Effector CD8-positive, alpha-beta T cell (primary cell): ENCODE measurements at places on chromosomes 1 and 21.

- no peak for DNase-seq
Observed at GRCh38 chr1:93625582-93626327, 55.9 kb downstream of the BCAR3 start.

GRCh38 chr1:149986486-149987296 lies 23.8 kb downstream of the OTUD7B start:
- no peak for DNase-seq

DNA sequence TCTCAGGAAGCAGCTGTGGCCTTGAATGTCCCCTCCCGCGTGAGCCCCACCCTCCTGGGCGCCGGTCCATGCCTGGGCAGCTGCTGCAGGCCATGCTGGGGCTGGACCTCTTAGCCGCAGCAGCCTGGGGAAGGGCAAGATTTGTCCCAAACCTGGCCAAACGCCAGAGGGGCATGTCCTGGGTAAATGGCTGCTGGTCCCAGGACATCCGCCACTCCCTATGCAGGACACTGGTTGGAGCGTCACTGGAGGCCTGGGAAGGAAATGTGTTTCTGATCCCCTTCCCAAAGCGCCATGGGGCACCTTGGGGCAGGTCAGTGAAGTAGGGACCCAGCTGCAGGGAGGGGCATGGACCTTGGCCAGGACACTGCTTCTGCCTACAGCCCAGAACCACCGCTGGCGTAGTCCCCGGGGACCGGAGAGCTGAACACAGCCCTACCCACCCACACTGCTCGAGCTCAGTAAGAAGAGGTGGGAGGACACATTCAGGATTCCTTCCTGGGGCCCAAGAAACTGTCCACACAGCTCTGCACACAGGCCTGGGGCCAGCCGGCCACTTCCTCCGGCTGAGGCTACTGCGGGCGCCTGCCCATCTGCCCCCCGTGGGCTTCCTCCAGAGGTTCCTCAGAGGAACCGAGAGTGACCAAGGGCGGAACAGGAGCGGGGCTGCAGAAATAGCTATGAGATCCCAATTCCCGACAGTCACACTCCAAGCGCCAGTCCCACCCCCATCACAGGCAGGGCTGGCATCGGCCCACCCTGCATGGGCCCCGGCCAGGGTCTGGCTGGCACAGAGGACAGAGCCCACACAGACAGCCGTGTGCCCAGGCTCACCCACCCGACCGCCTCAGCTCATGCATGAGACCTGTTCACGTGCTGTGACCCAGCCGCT lies 10.8 kb upstream of the PLEKHG5 start:
- no peak for DNase-seq

DNA sequence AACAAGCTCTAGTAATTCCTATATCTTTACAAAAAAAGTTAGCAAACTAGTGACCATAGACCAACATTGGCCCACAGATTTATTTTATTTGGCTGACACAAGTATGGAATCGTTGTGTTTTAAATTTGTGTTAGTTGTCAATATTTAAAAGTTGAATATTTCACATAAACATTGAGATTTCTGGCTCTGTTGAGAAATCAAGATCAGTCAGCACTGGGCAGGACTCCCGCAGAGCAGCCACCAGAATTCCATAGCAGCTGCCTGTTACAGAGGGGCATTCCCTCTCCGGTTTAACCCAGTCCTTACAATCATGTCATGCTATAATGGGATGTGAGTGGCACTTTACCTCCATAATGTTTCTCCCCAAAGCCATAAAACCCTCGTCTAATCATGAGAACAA lies 79.2 kb upstream of the NRIP1 start:
- no peak for DNase-seq

DNA sequence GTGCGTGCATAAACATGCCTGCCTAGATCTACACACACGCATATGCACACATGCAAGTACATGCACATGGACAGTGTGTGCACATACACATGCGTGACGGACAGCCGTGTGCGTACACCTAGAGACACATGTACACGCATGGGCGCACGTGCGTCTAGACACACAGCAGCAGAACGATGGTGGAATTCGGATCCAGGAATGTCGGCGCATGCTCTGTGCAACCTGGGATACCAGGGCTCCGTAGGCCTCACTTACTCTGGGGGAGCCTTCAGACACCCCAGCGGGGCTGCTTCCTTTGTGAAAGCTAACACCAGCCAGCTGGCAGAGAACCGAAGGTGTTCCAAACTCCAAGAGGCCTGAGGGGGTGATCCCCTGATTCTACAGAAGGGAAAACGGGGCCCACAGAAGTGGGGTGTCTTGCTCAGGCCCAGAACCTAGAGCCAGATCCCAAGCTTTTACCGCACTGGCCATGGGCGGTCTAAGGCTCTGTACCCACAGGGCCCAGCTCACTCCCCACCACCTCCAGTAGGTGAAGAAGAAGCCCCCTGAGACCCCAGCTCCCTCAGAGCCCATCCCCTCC lies 27.4 kb upstream of the ARHGEF16 start:
- no peak for DNase-seq

GRCh38 chr1:248839168-248839555 lies 1.1 kb downstream of the ZNF672 start:
- no peak for DNase-seq

DNA sequence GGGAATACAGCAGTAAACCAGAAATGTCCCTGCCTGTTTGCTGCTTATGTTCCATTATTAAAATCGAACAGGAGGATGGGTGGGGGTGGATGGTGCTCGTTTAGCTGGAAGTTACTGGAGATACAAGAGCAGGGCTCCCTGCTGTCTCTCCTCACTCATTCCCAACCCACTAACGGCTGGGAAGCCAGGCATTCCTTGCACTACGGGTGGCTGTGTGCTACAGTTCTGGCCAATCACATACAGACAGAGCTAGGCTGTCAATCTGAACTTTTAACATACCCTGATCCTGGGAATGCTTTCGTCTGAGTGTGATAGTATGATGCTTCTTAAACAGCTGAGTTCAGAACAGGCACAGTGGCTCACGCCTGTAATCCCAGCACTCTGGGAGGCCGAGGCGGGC lies 7.0 kb downstream of the SIPA1L2 start:
- no peak for DNase-seq

DNA sequence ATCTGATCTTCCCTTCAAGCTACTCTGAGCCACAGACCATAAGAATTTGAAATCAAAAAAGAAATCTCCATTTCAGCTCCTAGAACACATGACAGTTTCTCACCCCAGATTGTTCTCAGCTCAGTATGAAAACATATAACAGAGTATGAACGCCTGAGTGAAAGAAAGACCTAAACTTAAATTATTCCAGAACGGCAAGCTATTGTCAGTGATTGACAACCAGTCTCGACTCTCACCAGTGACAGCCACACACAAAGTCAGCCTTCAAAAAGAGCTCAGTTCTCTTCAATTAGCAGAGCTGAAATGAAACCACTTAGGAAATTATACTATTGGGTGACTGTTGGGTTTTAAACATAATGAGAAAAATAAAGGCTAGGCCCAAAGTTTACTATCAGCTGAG lies 312.8 kb downstream of the OMA1 start:
- no peak for DNase-seq

- no peak for DNase-seq
Observed at GRCh38 chr1:17277511-17278159, 28.7 kb downstream of the PADI3 start.

GRCh38 chr1:97412737-97413136 lies 508.1 kb downstream of the DPYD start:
- no peak for DNase-seq

GRCh38 chr1:9823693-9823942 lies 147 bp downstream of the CLSTN1 start:
- DNase-seq: no peak

DNA sequence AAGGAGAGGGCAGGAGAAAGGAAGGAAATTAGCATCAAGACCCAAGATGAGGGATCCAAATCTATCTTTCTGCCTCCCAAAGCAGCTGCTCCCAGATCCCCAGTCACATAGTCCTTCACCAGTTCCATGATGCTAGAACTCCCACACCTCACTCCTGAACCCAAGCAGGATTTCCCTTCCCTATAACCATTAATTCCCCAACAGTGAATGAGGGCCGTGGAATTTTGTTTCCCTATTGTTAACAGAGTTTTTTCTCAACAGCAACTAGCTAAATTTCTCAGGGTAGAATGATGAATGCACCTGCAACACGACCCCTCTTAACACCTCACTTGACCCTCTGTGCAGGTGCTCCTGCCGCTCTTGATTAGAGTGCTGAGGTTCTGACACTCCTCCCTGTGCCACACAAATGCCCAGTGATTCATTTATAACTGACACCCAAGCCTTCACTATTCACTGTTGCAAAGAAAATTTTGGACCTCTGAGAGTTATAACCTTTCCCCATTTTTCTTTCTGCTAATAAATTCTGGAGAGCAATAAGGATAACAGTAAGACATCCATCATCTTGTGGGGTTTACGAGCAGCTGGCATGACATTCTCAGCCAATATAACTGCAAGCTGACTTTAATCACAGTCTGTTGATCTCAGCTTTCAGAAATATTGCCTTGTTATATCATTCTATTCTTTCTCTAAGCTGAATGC lies 25.4 kb upstream of the NPL start:
- DNase-seq: no peak

GRCh38 chr1:212949771-212950170 lies 570 bp upstream of the VASH2 start:
- no peak for DNase-seq

DNA sequence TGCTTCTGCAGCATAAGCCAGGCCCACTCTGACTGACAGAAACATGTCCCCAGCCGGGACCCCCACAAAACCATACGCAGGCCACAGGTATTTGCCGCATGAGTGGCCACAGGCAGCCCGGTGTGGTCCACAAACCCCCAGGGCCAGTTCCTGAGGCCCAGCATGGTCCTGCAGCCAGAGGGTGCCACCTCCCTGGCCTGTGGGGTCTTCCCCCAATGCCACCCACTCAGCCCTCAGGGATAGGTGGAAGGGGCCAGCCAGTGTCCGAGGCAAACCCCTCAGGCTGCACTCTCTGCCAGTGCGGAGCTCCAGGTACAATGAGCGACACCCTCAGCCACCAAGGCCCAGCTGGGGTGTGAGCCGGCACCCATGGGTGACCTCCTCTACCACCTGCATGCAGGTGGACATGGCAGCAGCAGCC lies 43.5 kb downstream of the UBE2G2 start:
- DNase-seq: no peak

GRCh38 chr1:34844252-34844634 lies 15.3 kb downstream of the SMIM12 start:
- no peak for DNase-seq

DNA sequence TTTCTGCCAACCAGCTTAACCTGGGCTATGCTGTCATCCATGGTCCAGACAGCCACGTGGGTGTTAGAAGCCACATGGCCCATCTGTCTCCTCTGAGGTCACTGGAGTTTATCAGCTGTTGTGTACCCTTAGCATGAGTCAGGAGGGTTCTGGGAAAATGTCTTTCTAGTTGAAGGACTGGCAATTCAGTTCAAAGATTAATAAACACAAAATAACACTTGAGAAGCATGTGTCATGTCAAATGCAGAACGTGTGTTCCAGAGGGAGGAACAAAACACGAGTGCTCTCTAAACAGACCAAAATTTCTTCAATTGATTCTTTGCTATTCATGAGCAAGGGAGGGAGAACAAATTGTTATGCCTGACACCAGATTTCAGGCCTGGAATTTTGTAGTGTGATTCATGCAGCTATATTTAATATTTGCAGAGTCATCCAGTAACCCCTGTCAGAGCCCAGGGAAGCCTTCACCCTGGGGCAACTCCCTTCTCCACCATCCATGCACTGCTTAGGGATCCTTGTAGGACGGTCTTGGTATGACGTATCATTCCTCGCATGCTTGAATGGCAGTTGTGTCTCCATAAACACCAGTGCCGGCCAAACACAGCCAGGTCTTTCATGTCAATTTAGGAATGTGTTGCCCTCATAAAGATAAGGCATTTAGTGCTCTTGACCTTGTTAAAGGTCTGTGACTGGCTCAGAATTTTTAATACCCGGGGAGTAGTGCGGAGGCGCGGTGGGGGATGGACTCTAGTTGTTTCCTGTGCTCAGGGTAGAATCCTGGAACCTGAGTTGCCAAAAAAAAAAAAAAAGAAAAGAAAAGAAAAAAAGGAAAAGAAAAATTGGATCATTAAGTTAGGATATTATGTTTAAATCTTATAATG lies 27.7 kb upstream of the DYRK1A start:
- no peak for DNase-seq

- no peak for DNase-seq
Observed at GRCh38 chr1:61356995-61357394, 274.6 kb downstream of the NFIA start.

GRCh38 chr1:52707927-52708655 lies 9.9 kb upstream of the COA7 start:
- no peak for DNase-seq

DNA sequence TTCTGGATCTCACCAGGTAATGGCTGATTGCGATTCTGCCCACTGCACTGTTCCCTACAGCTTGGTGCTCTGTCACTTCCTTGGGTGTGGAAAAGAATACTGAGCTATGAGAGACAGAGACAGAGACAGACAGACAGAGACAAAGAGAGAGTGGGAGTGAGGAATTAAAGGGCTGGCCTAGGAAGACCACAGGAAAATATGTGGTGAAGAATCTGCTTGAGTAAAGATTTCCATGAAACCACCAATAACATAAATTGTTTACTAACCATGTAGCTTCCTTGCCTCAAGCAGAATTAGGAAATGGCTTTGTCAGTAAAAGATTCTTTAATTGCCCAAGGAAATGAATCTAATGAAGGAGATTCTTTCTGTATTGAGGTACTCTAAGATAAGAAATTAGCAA lies 54.4 kb downstream of the MPZL1 start:
- DNase-seq: no peak

DNA sequence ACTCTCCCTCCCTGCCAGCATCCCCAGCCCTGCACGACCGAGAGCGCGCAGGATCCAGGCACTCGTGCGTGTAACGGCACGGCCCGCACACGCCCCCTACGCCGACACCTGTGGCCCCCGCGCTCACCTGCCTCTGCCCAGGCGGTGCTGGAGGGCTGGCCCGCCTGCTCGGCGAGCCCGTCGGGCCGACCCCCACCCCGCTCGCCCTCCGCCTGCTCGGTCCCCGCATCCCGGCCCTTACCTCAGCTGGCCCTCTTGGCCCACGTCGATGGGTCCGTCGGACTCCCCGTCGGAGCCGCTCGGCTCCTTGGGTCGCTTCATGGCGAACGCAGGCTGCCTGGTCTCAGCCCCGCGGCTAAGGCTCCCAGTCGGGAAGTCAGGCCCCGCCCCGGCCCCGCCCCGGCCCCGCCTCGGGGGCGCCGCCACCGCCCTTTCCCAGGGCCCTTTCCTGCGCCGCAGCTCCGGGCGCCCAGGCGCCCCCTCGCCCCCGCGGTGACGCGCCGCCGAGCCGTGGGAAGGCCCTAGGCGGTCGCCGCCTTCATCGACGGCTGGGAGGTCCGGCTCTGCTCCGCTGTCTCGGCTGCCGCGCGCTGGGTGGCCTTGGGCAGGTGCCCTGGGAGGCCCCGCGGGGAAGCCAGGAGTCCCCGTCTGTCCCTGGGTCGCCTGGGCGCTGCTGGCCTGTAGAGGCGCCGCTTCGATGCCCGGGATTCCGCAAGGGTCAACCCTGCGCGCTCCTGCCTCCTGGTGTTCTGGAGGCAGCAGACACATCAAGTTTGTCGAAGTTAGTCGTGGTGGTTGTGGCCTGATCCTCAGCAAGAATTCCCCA lies at the start of gene HEYL:
Gene HEYL, minus strand, starts transcription at position 339 of the 826 bp plus-strand sequence. Its CDS starts 18 bp downstream, at position 321.
- DNase-seq: peak; percentile 43

- no peak for DNase-seq
Observed at GRCh38 chr1:224057461-224058199, 56.3 kb upstream of the FBXO28 start.

- DNase-seq: no peak
Observed at GRCh38 chr1:211535346-211535745, 43.4 kb upstream of the RD3 start.

- no peak for DNase-seq
Observed at GRCh38 chr21:31623664-31624063, 35.8 kb upstream of the SOD1 start.

GRCh38 chr1:16615253-16616252 lies 2.2 kb upstream of the NBPF1 start:
- no peak for DNase-seq

GRCh38 chr1:173195596-173196088 lies 11.5 kb downstream of the TNFSF4 start:
- DNase-seq: no peak
